ENCODE measurements at places on chromosomes 3 and 15.

DNA sequence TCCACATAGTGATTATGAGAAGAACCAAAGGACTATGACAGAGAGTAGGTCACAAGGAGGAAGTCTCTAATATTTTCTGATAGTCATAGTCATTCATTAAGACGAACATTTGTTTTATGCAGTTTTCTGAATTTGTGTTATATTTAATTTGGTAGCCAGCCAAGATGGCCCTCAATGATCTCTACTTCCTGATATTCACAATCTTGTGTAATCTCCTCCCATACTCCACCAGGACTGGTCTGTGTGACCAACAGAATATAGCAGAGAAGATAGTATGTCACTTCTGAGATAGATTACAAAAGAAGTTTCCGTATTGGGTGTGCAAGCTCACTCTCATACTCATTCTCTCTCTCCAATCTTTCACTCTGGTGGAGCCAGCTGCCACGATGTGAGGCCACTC lies 30.8 kb downstream of the HLTF start:
- DNase-seq, result no peak

DNA sequence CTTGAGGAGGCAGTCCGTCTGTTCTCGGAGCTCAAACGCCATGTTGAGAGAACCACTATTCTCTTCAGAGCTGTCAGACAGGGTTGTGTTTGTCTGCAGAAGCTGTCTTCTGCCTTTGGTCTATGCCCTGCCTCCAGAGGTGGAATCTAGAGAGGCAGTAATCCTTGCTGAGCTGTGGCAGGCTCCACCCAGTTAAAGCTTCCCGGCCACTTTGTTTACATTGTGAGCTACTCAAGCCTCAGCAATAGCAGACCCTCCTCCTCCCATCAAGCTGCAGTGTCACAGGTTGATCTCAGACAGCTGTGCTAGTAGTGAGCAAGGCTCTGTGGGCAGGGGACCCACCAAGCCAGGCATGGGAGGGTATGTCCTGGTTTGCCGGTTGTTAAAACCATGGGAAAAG lies 8.9 kb downstream of the OR5AC2 start:
- DNase-seq, result no peak

DNA sequence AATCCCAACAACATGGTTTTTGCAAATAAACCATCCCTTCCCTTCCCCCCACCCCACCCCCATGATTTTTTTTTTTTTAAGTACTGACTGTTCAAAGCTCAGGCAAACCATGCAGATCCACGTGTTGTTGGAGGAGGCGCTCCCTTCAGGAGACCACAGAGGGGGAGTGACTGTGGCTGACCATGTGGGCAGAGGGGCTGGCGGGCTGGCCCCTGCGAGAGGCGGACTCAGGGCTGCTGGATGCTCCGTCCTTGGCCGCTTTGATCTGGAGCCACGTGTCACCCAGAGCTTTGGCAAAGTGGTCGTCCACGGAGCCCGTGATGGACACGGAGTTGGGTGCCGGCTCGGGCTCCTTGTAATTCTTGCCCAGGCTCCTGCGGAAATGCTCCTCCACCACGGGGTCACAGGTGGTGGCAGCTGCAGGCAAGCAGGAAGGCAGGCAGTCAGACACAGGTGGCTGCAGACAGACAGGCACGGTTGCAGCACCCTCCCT lies 85.3 kb downstream of the VGLL4 start:
- DNase-seq, result no peak

GRCh38 chr3:5389057-5389456 lies 201.6 kb downstream of the EDEM1 start:
- no peak for DNase-seq

- no peak for DNase-seq
Observed at GRCh38 chr15:33448961-33449606, 138.3 kb downstream of the RYR3 start.

DNA sequence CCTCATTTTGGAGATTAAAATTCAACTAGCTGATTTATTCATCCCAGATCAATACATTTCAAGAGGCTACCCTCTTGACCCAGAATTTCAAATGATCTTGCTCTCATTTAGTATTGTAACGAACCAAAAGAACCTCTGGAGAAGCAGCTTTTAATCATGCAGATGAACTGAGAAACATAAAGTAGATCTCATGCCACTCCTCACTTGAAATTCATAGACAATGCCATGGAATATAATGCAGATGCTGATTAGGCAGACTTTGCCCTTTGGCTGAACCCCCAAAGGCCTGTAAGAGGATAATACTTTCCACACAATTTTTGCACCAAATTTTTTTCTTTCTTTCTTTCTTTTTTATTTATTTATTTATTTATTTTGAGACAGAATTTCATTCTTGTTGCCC lies 358.3 kb downstream of the NEK10 start:
- DNase-seq, result no peak

GRCh38 chr3:107413264-107413663 lies 36.0 kb downstream of the CCDC54 start:
- DNase-seq, result no peak

DNA sequence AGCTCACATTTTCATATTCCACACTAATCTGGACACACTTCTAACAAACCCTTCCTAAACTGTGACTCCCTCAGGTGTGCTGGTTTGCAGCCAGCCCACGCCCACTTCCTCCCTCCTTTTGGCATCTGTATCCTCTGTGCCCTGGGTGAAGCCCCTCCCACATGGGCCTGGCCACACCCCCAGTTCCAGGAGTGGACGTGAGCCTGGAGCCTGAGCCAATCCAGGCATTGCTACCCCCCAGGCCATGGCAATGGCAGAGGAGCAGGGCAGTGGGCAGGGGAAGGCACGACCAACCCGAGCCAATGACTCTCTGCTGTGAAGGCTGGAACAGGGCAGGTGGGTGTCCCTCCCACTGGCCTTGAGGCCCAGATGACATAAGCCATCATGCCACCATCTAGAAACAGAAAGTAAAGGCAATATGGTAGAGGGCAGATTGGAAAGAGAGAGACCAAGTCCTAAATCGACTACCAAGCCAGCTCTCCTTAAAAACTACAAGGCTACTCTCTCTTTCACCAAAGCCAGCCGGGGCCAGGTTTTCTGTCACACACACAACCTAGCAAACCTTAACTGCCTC lies 18.6 kb downstream of the FAM174B start:
- no peak for DNase-seq

GRCh38 chr3:15313461-15313860 lies 18.9 kb downstream of the SH3BP5 start:
- DNase-seq, result no peak

DNA sequence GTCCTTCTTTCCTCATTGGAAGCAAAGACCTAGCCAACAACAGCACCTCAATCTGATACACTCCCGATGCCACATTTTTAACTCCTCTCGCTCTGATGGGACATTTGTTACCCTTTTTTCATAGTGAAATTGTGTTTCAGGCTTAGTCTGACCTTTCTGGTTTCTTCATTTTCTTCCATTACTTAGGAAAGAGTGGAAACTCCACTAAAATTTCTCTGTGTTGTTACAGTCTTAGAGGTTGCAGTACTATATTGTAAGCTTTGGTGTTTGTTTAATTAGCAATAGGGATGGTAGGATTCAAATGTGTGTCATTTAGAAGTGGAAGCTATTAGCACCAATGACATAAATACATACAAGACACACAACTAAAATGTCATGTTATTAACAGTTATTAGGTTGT lies 29.6 kb upstream of the CRTC3 start:
- DNase-seq, result no peak

- DNase-seq, result no peak
Observed at GRCh38 chr3:78569804-78570203, 1198.0 kb downstream of the ROBO1 start.

DNA sequence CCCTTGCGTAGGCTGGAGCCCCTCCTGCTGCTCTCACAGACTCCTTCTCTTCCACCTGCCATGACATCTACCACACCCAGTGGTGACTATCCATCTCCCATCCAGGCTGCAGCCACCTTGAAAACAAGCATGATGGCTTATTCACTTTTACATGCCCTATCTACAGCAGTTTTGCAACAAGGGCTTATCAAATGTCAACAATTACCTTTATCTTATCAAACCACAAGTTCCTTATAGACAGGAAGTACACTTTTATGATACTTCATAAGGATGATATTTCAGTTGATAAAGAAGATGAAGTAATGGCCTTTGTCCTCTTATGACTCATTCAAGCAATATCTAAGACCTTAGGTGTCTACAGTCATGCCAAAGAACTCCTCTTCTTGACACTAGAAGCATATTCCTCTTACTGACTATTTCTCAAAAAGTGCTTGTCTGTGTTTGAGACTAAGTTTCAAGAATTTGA lies 125.3 kb upstream of the SPRED1 start:
- DNase-seq, result no peak

DNA sequence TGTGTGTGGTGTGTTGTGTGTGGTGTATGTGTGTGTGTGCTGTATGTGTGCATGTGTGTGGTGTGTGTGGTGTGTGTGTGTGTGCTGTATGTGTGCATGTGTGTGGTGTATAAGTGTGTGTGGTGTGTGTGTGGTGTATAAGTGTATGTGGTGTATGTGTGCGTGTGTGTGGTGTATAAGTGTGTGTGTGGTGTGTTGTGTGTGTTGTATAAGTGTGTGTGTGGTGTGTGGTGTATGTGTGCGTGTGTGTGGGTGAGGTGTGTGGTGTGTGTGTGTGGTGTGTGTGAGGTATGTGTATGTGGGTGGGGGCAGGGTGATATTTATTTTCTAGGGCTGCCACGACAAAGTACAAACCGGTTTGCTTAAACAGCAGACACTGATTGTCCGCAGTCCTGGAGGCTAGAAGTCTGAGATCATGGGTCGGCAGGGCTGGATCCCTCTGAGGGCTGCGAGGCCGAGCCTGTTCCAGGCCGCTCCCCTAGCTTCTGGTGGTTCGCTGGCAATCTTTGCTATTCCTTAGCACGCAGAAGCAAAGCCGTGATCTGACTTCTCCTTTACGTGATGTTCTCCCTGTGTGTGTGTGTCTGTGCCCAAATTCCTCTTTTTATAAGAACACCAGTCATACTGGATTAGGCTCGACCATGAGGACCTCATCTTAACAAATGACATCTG lies 160.2 kb downstream of the XXYLT1 start:
- DNase-seq, result no peak

GRCh38 chr15:83980637-83981036 lies 254.9 kb upstream of the GOLGA6L4 start:
- DNase-seq, result no peak

Data from neuronal stem cell (in vitro differentiated cells).